Epithelial cell of esophagus (primary cell): ENCODE measurements at places on chromosomes 2 and 18.

- DNase-seq, result peak; percentile 80
Observed at GRCh38 chr18:10661317-10661716, 135.5 kb downstream of the NAPG start.

DNA sequence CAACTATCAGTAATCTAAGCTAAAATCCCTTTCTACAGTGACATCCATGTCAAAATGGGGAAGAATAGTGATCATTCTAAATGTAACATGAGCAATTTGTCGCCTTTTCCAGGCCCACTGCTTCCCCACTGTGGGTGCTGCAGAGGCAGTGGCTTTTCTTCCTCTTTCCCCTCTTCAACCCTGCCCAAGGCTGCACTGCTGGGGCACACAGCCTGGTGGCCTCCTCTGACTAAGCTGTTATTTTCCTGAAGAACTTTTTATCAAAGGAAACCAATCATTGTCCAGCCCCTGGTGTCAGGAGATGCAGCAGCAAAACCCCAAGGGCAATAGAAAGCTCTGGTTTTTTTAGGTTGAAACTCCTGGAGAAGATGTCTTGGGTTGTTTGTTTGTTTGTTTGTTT, 117.6 kb upstream of the KLF7 start:
- no peak for DNase-seq

GRCh38 chr2:153287109-153287801, 191.3 kb downstream of the RPRM start:
- peak; percentile 15 for DNase-seq

GRCh38 chr18:47729356-47729755, 201.1 kb downstream of the SMAD2 start:
- DNase-seq, result no peak

- DNase-seq, result peak; percentile 82
Observed at GRCh38 chr18:41075212-41075611, 879.8 kb upstream of the PIK3C3 start.

- no peak for DNase-seq
Observed at GRCh38 chr2:182667315-182667695, 48.8 kb upstream of the DNAJC10 start.

DNA sequence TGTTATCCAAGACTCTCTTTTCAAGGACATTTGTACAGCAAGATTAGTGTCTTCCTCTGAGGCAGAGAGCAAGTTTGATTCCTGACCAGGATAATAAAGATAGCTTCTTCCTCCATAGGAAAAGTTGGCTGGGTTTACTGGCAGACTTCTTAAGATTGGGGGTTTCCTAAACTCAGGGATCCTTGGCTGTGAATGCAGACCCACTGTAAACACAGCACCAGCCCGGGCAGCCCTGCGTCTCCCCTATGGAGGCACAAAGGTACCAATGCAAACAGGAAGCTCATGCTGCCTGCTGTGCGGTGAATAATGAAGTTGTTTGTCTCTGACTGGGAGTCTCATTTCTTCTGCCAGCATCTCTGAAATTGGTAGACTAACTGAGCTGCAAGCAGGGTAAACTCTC, 96.2 kb upstream of the ARHGAP28 start:
- DNase-seq, result no peak

DNA sequence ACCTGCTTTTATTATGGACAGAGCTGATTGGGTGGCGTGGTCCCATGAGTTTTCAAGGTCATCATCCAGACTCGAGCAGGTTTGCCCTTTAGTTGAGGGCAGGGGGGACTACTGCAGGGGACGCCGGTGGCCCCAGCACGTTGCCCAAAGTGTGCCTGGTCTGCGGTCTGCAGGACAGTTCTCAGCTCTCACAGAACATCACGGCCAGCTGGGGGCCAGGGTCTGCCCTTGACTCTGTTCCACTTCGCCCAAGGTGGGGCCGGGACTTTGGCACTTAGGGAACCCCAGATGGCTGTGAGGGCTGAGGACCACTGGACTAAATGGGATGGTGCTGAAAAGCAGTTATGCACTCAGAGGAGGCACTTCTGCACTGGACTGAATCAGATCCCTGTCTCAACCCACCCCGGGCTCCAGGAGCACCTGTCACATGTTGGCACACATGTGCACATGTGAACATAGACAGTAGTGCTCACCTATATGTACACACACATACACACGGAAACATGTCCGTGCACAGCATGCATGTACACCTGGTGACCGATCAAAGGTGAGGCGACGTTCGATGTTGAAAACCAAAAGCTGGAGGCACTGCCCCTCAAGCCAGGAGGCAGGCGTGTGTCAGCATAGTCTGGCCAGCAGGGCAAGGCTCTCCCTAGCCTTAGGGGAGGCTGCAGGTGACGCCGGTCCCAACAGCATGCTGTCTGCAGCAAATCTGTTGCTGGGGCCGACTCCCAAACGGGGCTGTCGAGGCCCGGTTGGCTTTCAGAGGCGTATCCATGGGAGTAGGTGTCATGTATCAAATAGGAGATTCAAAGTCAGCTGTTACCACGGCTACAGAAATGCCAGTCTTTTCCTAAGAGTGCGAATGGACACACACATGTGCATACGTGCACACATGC, 10.2 kb downstream of the ANO7 start:
- no peak for DNase-seq

DNA sequence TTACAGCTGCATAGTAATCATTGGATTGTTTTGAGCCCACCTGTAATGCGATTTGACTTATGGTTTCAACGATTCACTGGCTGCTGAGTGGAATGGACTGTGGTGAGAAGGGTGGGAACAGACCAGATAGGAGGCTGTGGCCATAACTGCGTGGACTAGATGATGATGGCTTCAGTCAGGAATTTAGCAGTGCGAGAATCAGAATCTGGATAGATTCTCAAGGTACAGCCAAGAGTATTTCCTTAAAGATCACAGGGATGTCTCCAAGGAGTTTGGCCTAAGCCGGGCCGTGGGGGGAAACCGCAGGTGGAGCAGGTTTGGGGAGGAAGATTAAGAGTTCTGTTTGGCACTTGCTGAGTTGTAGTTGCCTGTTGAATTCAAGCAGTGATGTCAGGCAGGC, 44.0 kb upstream of the CHMP1B start:
- peak; percentile 12 for DNase-seq

- DNase-seq, result peak; percentile 84
Observed at GRCh38 chr2:64700133-64700809, 46.6 kb upstream of the SERTAD2 start.

- no peak for DNase-seq
Observed at GRCh38 chr2:217729421-217730053, 273.3 kb downstream of the TNS1 start.

DNA sequence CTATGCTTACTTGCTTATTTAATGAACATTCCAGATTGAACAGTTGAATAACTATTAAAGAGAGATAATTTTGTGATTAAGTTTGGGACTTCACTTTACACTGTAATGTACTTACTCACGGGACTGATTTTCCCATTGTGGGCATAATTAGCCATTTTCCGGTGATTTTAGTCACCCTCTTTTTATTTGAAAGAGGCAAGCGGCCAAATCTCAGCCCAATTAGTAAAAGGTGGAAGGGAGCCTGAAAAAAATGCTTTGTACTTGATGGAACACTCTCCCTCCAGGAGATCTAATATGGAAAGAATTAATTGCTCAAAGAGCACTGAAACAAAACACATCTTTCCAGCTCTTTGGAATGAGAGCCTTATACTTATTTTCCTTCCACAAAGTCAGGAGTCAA, 50.2 kb downstream of the CALCRL start:
- no peak for DNase-seq

DNA sequence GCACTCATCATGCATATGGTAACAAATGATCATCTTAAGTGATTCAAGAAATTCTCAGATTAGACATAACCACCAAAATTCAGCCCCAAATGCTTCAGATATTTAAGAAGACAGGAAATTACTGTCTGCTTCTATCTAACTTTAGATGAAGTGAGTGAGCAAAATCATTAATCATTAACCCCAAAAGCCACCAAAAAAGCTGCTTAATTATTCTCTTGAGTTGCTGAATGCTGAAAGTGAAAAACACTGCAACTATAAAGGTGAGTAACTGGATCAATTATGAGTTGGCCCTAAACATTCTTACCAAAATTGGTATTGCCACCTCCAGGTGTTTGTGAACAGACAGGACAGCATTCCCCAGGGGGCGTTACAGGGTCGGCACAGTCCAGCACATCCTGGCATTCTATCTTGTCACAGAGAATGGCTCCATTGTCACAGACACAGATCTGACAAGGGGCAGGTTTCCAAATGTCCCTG, 69.6 kb downstream of the COL5A2 start:
- no peak for DNase-seq

- DNase-seq, result peak; percentile 88
Observed at GRCh38 chr2:221097568-221097915, 474.6 kb downstream of the EPHA4 start.

- no peak for DNase-seq
Observed at GRCh38 chr2:197079414-197079813, 152.9 kb upstream of the PGAP1 start.

- peak; percentile 83 for DNase-seq
Observed at GRCh38 chr2:9552219-9553178, 3.1 kb downstream of the ADAM17 start.

- DNase-seq, result no peak
Observed at GRCh38 chr2:104836841-104837240, 17.1 kb upstream of the POU3F3 start.

DNA sequence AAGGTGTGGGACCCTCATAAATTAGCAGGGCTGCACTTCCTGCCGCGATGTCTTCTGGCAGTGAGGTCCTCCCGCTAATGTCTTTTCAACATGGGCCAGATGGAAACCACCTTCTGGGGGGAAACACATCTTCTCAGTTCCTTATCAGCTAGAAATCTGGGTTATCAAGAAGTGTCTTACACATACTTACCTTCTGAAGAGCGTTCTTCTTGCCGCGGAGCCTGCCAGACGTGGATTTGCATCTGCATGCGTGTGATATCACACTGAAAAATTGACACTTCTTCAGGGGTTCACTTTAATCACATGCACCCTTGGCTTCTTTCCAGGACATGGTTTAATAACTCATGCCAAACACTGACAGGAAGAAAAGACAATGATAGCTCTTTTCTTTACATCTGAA, 163.5 kb upstream of the SOX11 start:
- no peak for DNase-seq

GRCh38 chr2:98568161-98568956, 40.0 kb downstream of the COA5 start:
- peak; percentile 63 for DNase-seq

DNA sequence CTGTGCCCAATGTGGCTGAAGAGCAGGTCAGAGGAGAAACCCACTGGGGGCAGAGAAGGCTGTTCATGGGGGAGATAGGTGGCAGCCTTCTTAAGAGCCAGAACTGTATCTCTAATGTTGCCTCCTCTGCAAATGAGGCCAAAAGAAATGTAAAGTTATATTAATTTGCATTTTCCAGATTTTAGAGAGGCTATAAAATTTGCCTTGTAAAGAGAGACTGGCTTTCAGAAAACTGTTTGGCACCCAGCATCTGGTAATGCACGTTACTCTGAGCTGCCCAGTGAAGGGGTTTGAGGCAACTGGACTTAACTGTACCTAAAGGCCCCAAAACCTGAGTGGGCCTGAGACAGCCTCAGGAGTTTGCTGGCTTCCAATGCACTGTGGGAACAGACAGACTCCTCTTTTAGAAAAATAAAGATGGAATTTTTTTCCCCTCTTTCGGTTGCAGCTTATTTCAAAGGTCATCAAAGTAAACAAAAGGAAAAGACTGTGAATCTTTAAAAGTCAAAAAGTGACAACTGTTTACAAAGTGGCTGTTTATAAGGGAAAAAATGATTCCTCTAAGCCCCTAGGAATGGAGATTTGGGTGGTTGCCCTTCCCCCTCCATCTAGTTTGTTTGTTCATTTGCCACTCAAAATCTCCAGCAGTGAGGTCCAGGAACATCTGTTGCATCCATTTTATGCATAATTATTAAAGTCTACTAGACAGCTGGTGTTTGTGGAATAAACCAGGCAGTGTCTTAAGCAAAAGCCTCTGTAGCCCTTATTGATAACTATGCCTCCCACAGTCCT, 132.2 kb upstream of the ZFP36L2 start:
- DNase-seq, result no peak

GRCh38 chr18:48531908-48532307, 6.9 kb upstream of the CTIF start:
- DNase-seq, result no peak

DNA sequence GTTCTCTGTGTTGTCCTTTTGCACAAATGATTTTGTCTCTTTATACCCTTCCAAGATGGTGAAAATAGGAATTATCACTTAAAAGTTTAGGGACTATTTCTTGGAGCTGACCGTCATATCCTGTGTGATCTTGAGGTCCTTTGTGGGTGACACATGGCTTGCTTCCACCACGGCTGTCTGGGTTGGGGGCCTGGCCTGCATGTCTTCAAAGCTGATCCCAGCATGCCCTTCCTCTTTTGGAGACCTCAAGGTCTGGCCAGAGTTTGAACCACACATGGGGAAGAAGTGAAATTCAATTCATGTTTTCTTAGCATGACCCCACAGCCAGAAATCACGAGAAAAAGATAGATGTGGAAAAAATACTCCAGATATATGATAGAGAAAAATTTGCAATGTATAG, 14.0 kb downstream of the SFTPB start:
- DNase-seq, result no peak

DNA sequence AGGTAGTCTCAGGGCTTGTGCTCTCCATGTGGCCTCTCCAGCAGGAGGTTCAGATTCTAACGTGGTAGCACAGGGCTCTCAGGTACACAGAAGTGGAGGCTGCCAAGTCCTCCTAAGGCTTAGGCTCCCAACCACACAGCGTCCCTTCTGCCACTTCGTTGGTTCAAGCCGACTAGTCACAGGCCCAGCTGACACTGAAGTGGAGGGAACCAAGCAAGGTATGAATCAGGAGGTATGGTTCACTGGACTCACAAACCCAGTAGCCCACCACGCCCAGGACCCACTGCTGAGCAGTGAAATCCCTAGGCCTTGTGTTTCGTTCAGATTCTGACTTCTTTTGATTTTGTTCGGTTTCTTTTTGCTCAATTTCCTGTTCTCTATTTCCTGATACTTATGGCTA, 46.0 kb upstream of the SEC11C start:
- DNase-seq, result no peak

DNA sequence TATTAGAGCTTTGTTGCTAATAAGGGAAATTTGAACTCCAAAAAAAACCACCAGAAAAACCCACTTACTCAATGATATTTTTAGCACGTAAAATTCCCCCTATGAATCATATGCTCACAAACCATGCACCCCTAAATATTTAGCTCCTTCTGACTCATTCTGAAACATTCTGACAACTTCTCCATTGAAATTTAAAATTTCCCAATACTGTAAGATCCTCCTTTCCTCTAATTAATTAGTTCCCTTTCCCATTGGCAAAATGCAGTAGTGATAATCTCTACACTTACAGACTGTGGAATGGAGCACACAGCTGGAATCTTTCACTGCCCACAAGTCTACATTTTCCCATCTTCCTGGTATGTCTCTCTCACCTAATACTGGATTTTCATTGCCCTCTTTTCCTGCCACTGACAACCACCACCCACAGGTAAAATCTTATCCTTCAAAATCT, 215.8 kb upstream of the ACVR2A start:
- peak; percentile 35 for DNase-seq

GRCh38 chr2:152304836-152305235, 30.1 kb upstream of the FMNL2 start:
- peak; percentile 65 for DNase-seq

DNA sequence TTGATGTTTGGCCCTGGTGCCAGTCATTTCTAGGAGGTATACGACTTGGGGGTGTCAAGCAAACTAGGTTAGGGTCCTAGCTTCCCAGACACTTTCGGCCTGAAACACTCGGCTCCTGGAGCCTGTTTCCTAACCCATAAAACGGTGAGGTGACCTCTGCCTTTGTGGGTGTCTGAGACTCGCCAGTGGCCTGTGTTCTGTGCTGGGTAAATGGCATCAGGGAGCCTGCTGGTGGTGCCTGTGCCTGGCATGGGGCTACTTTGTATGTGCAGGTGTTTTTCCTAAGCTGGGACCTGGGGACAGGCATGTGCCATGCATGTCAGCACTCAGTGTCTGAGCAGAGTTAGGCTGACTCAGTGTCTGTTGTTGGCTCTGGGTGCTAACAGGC, 139.2 kb downstream of the GLI2 start:
- no peak for DNase-seq
